ENCODE measurements at places on chromosomes 3 and 15. TPM values are rescaled to one million over a fixed set of nuclear protein-coding genes. Genes with fewer than 3 reads are reported as not detected.

- H3K27me3 ChIP-seq = no peaks in the 10 kb centered on the region
- H3K27ac ChIP-seq = no peak overlapping the region
- DNase-seq = no peak
- no peak overlapping the region for H3K4me3 ChIP-seq
- no peaks in the 10 kb centered on the region for H3K36me3 ChIP-seq
These were observed 222.5 kb upstream of the ICE2 start for GRCh38 chr15:60701261-60702019.

DNA sequence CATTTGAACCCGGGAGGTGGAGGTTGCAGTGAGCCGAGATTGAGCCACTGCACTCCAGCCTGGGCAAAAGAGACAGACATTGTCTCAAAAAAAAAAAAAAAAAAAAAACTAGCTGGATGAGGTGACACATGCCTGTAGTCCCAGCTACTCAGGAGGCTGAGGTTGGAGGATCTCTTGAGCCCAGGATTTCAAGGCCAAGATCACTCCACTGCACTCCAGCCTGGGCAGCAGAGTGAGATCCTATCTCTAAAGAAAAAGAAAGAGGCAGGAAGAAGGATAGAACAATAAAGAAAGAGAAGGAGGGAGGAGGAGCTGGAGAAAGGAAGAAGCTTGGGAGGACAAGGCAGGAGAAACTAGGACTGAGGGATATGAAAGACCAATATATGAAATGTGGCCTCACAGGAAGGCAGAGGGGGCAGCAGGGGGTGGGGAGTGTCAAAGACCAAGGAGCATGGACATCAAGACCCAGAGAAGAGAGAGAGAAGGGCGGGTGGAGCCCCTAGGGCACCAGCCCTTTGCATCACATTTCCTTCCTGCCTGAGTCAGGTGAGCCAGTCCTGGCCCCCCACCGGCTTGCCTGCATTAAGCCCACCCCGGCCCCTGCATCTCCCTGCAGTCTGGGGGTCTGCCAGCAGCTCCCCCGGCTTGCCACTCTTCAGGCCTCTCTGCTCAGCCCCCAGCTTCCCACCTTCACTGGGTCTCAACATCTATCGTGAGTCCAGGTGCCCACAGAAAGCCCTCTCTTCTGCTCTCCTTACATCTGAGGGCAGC, 11.5 kb downstream of the IGDCC3 start:
- H3K27me3 ChIP-seq = no peaks in the 10 kb centered on the region
- no peak for DNase-seq
- peaks cover 37% of the 10 kb centered on the region for H3K4me1 ChIP-seq
- H3K4me3 ChIP-seq = no peak overlapping the region
- no peaks in the 10 kb centered on the region for H3K36me3 ChIP-seq

DNA sequence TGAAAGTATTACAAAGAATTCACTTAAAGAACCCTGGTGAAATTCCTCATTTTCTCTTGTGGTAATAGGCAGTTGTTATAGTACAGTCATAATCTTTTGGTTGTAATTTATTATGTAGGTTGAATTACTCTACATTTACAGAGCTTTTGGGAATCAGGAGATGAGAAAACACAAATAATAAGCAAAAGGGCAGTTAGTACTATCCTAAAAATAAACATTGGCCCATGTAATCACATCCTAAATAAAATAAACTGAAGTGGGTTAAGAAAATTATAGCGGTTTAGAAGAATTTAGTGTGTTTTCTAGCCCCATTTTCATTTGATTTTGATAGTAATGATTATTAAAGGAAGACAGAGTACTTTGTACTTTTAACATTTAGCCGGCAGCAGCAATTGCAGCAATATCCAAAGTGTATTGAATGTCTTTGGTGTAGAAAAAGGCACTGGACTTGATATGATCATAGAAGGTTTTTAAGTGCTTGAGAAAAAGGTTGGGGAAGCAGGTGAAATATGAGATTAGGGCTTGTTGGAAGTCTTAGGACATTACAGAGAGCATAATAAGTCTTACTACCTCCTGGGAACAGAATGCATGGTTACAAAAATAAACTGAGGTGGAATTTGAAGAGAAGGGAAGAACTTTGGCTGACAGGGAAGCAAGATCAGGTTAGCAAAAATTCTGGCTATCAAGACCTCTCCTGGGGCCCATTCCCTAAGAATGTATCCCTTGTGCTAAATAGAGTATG, 79.9 kb downstream of the MBNL1 start:
- H3K27ac ChIP-seq = no peak overlapping the region
- DNase-seq = no peak
- no peaks in the 10 kb centered on the region for H3K4me1 ChIP-seq
- H3K4me3 ChIP-seq = no peak overlapping the region
- no peaks in the 10 kb centered on the region for H3K27me3 ChIP-seq
- H3K36me3 ChIP-seq = no peaks in the 10 kb centered on the region

DNA sequence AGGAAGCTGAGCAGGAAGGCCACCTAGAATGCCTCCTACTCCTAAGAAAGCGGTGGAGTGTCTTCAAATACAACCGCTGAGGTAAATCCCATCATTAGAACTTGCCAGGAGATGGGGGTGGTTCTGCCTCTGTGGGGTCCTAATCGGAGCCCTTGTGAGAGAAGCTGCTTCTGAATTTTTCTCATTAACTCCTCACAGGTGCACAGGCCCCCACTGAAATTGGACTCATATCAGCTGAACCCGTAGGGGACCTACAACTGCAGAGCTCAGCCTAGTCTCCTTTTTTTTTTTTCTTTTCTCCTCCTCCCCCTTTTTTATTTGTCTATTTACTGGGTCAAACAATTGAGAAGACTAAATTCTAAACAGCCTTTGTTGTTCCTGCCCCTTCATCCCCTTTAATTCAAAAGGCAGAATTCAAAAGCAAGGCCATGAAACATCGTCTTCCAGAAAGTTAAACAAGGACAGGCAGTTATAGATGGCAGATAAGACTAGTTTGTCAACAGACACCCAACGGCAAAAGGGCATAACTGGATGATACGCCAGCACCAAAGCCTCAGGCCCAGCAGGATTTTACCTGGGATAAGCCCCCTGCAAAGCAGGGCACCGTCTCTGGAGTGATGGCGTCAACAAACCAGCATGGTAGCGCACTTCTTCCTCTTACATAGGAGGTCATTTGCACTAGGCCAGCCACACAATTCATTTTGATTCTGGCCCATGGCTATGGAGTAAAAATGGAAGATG, 213.7 kb upstream of the HES1 start:
- no peak overlapping the region for H3K4me3 ChIP-seq
- no peaks in the 10 kb centered on the region for H3K36me3 ChIP-seq
- H3K27me3 ChIP-seq = no peaks in the 10 kb centered on the region
- no peak for DNase-seq
- no peak overlapping the region for H3K27ac ChIP-seq
- H3K4me1 ChIP-seq = no peaks in the 10 kb centered on the region

- H3K4me1 ChIP-seq = peaks cover 3% of the 10 kb centered on the region
- H3K4me3 ChIP-seq = peak overlapping the region; percentile 15
- no peaks in the 10 kb centered on the region for H3K36me3 ChIP-seq
- H3K27me3 ChIP-seq = no peaks in the 10 kb centered on the region
These were observed 200.1 kb upstream of the KBTBD8 start for GRCh38 chr3:66797889-66798560.

GRCh38 chr3:9021271-9022009, 58.2 kb upstream of the RAD18 start:
- DNase-seq = no peak
- no peaks in the 10 kb centered on the region for H3K36me3 ChIP-seq
- H3K4me1 ChIP-seq = peaks cover 9% of the 10 kb centered on the region
- no peaks in the 10 kb centered on the region for H3K27me3 ChIP-seq
- no peak overlapping the region for H3K27ac ChIP-seq

DNA sequence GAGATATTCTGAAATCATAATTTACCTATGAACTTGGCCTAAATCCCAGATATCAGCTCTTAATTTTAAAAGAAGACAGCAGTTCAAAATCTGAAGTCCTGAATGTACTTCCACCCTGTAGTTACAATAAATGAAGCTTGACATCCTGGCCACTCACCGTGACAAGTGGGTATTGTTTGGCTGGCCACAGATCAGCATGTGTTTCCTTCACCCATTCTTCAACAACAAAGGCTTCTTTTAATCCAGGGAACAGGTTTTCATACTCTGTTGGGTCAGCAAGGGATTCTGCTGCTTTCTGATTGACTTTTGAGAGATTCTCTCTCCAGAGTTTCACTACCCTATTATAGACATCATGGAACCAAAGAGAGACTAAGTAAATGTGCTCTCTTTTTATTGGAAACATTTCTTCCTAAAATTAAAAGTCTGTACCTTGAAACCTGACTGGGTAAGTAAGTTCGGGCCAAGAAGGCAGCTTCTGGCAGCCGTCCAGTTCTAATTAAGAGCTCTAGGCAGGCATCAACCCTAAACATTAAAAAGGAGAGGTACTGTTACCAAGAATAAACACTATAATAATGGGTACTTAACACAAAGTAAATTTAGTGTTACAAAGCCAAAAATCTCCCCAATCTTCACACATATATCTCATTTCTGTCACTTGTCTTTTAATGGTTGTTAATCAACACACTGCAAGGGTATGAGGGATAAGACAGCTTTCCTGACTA, 15.2 kb downstream of the MRPS22 start:
- DNase-seq = no peak
- H3K36me3 ChIP-seq = peaks cover 52% of the 10 kb centered on the region
- H3K27ac ChIP-seq = no peak overlapping the region
- no peaks in the 10 kb centered on the region for H3K4me1 ChIP-seq
- H3K27me3 ChIP-seq = no peaks in the 10 kb centered on the region
- H3K4me3 ChIP-seq = no peak overlapping the region

DNA sequence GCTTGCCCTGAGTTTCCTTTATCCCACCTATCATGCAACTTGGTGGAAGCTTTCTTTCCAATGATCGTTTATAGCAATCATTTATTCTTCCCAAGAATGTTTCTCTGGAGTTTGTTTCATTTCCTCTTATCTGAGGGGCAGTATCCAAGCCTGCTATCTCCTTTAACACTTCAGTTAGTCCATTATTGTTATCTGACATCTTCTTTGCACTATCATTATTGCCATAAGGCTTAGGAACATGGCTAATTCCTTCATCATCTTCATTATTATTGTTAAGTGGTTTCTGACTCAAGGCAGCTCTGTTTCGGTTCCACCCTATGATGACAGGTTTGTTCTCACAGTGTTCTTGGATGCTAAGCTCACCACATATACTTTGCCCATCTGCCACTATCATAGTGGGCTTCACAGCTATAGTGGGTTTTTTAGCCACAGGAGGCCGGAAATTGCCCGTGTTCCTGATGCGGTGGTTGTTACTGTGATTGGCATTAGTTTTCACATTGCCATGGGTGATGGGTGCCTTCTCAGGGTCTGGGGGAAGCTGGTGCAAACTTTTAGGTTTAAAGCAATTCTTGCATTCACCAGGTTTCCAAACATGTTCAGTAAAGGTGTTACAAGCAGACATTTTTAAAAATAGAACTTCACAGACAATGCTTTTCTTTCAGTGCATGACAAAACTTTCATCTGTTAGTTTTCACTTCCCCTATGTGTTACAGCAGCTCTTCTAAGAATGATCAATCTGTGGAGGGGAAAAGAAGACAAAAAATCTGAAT, 110.6 kb upstream of the TSPAN3 start:
- DNase-seq = no peak
- H3K4me3 ChIP-seq = no peak overlapping the region
- no peaks in the 10 kb centered on the region for H3K4me1 ChIP-seq
- H3K27ac ChIP-seq = no peak overlapping the region
- no peaks in the 10 kb centered on the region for H3K27me3 ChIP-seq

- H3K4me3 ChIP-seq = no peak overlapping the region
- no peak for DNase-seq
- peaks cover 14% of the 10 kb centered on the region for H3K4me1 ChIP-seq
- no peaks in the 10 kb centered on the region for H3K27me3 ChIP-seq
These were observed 16.8 kb downstream of the ATP10A start for GRCh38 chr15:25846377-25846776.

GRCh38 chr3:117873249-117873600, 1161.4 kb downstream of the IGSF11 start:
- no peaks in the 10 kb centered on the region for H3K36me3 ChIP-seq
- H3K27ac ChIP-seq = no peak overlapping the region
- DNase-seq = no peak
- H3K4me1 ChIP-seq = no peaks in the 10 kb centered on the region
- no peak overlapping the region for H3K4me3 ChIP-seq
- no peaks in the 10 kb centered on the region for H3K27me3 ChIP-seq

GRCh38 chr15:70767667-70768066, 4.3 kb upstream of the UACA start:
- no peaks in the 10 kb centered on the region for H3K4me1 ChIP-seq
- no peaks in the 10 kb centered on the region for H3K36me3 ChIP-seq
- no peaks in the 10 kb centered on the region for H3K27me3 ChIP-seq
- no peak overlapping the region for H3K4me3 ChIP-seq
- DNase-seq = no peak
- no peak overlapping the region for H3K27ac ChIP-seq

DNA sequence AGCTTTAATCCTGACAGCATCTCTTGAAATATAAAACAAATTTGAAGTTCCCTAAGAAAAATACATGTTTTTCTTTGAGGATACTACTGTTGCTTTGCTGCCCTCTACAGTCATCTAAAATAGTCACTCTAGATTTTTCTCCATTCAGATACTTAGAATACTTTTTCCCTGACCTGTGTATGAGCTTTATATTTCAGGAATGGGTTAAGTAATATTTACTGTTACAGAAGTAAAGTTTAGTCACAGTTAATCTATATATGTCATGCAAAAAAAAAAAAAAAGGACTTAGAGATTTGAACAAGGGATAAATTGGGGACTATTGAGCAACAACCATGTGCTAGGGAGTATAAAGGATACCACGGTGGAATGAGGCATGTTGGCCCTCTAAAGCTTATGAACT, 8.8 kb downstream of the NECTIN3 start:
- peaks cover 22% of the 10 kb centered on the region for H3K4me1 ChIP-seq
- no peak for DNase-seq
- no peaks in the 10 kb centered on the region for H3K27me3 ChIP-seq
- no peak overlapping the region for H3K4me3 ChIP-seq

- H3K4me1 ChIP-seq = no peaks in the 10 kb centered on the region
- no peaks in the 10 kb centered on the region for H3K27me3 ChIP-seq
- no peak overlapping the region for H3K27ac ChIP-seq
- no peaks in the 10 kb centered on the region for H3K36me3 ChIP-seq
- no peak overlapping the region for H3K4me3 ChIP-seq
These were observed 971 bp downstream of the C3orf22 start for GRCh38 chr3:126557761-126558160.

DNA sequence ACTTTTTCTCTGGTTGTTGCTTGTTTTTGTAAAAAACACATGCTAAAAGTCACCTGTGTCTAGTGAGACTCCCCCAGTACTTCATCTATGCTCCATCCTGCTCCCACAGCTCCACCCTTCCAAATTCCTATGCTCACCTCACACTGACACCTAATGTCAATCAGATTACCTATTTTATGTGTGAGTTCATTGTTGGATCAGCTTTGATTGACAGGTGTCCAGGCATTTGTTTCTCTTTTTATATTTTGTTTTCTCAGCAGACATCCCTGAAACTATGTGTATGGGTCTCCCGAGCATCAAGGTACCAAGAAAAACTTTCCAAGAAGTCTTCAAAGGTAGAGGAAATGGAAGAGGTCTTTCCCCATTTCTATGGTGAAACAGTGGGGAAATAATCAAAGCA, 13.4 kb downstream of the RFTN1 start:
- no peak overlapping the region for H3K27ac ChIP-seq
- H3K4me1 ChIP-seq = peaks cover 16% of the 10 kb centered on the region
- no peaks in the 10 kb centered on the region for H3K36me3 ChIP-seq
- DNase-seq = no peak
- H3K27me3 ChIP-seq = no peaks in the 10 kb centered on the region

Gene B3GALNT1
- 7.2 TPM for total RNA-seq

Gene EPHB3
- total RNA-seq = 0.80 TPM

Gene NEDD4
- 3.9 TPM for total RNA-seq

Gene C15orf61
- total RNA-seq = 3.0 TPM

Gene ZPLD1
- total RNA-seq = not detected

All from H1 (cell line).